ENCODE measurements at places on chromosomes 6 and 20.

DNA sequence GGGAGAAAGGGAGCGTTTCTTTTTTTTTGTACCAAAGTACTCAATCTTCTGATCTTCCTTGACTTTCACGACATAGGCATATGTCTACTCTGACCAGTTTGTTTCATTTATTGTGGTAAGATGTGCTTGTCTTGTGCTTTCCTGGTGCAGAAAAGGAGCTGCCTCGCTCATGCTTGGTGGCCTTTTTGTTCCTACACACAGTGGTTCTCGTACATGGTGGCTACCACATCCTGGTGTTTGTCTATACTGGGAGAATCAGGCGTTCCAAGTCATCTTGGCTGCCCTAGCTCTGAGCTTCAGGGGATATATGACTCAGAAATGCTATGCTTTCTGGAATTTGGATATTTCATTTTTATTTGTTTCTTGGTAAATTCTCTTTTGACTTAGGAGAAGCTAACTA lies 31.8 kb downstream of the MYB start:
- no peak for DNase-seq

GRCh38 chr6:145235207-145235606 lies 500.1 kb downstream of the EPM2A start:
- DNase-seq: no peak

GRCh38 chr6:167111597-167111996 lies 11.3 kb upstream of the CCR6 start:
- DNase-seq: no peak

GRCh38 chr6:162029873-162030576 lies 697.5 kb downstream of the PRKN start:
- no peak for DNase-seq

- DNase-seq: no peak
These were observed 188.6 kb downstream of the DTNBP1 start for GRCh38 chr6:15474196-15474595.

Measured in GM13977 (cell line).